ENCODE measurements at places on chromosomes 7 and 10.

- no peak for DNase-seq
Observed at GRCh38 chr10:28776519-28776918, 99.2 kb downstream of the BAMBI start.

DNA sequence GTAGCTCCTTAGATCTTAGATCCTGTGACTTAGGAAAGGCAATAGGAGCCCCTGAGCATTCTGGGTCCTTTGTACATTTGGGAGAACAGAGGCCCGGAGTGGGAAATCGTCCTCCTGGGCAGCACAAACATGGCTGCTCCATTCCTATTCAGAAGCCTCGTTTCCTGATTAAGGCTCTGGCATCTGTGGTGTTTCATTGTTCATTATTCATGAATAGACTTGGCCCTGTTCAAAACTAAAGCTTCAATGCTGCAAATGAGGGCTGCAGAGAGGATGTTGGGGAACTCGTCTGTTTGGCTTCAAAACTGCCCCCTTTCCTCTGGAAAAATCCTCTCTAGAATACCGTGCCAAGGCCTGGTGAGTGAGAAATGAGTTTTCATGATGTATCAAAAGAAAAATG is 3.4 kb upstream of the HTRA1 start:
- DNase-seq, result no peak

DNA sequence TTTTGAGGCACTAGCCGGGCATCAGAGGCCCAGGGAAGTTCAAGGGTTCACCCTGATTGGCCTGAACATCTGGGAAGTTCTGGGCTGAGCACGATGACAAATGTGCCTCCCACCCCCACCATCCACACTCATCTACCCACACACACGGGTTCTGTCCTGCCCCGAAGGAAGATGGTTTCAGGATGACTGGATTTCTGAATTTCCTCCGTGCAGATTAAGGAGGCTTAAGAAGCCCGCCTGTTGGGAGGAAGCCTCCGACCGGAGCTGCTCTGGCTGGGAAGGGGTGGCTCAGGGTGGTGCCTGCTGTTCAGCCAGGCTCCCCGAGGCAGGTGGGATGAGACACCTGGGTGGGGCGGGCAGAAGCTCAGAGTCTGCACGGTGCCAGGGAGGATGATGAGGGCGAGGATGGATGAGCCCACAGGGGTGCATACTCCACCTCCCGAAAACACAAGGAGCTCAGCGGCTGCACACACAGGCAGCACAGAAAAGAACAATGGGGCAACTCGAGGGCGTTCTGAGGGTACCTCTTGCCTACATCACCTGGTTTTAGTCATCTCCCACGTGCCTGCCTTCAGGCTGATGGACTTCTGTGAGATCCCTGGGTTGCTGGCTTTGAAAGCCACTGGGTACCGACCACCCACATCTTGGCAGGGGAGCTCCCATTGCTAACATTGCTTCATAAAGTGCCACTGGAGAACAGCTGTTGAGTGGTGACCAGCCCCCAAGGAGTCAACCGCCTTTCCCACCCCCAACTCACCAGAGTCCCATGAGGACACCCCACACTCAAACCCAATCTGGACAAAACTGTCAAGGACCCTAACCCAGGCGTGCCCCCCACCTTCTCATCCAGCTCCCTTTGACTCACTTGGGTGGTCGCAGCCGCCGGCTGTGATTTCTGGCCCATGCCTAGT is 41.2 kb downstream of the CALML3 start:
- no peak for DNase-seq

DNA sequence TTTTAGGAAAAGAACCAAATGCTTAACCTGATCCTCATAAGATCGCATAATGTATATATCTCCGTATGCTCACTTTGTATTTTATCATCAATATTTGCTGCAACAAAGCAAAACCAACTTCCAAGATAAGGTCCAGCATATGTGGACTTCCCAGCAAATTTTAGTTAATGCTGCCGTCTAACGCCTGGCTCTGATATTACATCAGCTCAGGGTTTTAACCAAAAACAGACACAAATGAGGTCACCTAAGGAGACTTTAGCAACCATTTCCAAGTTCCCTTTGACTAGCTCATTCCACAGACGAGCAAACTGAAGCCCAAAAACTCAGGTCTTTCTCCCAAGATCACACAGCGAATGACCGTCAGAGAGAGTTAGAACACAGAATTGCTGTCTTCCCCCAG is 59.4 kb upstream of the UCN3 start:
- no peak for DNase-seq

DNA sequence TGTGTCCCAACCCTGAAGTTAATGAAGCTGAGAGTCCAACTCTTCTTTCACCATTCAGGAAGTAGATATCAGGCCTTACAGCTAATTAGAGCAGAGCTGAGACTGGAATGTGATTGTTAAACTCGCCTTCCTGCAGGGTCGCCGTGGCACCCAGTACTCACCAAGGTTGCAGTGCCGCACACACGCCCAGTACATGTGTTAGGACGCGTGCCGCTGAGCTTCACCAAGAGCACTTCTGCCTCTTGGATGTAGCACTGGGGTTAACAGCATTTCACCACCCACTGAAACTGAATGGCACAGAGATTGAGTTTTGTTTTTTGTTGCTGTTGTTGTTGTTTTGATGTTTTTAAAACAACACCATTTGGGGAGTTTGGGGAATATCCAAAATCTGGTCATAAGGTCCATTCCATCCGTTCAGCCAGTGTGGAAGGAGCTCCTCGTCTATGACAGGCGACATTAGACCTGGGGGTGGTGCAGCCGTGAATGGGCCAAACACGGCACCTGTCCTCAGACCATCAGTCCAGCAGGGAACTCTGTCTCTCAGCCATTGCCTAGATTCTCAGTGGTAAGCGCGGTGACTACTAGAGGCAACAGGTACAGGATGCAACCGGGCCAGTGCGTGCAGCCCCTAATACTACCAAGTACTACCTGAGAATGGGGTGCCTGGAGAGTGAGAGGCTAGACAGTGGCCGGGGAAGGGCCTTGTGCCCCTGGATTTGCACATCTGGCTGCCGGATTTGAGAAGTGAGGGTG is 21.9 kb downstream of the WIPI2 start:
- DNase-seq, result no peak

GRCh38 chr10:58856508-58857240 is 319.8 kb upstream of the PHYHIPL start:
- DNase-seq, result no peak

GRCh38 chr7:45573661-45574415 is at the start of gene ADCY1:
TSS of gene ADCY1 (plus strand) at chr7:45574368. CDS start at chr7:45574544, 176 bp downstream.
- DNase-seq, result peak; percentile 64

GRCh38 chr7:24576171-24577025 is 3.1 kb downstream of the PALS2 start:
- DNase-seq, result no peak

GRCh38 chr7:51366930-51367613 is 50.5 kb upstream of the COBL start:
- peak; percentile 6 for DNase-seq

- no peak for DNase-seq
Observed at GRCh38 chr7:45689011-45689796, 115.0 kb downstream of the ADCY1 start.

DNA sequence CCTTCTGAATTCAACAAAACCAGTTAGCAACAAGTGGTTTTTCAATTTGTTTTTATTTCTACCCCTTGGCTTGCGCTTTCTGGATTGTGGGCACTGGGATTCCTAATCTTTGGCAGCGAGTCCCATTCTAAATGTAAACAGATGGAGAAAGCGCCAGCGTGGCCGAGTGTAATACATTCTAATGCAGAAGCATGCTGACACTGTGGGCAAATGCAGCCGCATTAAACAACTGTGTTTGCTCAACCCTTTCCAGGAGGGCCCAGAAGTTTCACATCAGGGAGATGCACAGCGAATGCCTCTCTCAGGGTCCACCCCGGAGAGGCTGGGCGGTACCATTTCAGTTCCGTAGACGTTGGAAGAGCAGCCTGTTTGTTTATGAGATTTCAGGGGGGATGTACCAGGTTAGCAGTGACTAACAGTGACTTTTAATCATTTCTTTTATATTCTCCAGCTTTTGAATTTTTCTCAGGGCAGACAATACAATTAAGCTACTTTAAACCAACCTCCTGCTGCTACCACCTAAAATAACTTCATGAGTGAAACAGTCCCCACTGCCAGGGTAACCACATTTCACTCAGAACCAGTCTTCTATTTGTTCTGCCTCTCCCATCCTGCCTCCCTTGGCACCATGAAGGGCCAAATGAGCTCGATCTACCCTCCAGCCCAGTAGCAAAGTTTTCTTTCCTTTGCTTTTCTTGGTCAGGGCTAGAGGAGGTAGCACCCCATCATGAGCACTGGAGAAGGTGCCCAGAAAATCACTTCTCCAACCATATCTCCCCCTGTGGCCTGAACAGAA is 164.2 kb upstream of the ITGB1 start:
- no peak for DNase-seq

GRCh38 chr10:101763141-101763846 is 12.6 kb downstream of the FGF8 start:
- no peak for DNase-seq

GRCh38 chr10:70293169-70293843 is 9.5 kb upstream of the NPFFR1 start:
- no peak for DNase-seq

GRCh38 chr10:28839600-28840007 is 162.3 kb downstream of the BAMBI start:
- DNase-seq, result no peak

GRCh38 chr10:62885684-62886461 is 69.7 kb upstream of the EGR2 start:
- DNase-seq, result no peak

DNA sequence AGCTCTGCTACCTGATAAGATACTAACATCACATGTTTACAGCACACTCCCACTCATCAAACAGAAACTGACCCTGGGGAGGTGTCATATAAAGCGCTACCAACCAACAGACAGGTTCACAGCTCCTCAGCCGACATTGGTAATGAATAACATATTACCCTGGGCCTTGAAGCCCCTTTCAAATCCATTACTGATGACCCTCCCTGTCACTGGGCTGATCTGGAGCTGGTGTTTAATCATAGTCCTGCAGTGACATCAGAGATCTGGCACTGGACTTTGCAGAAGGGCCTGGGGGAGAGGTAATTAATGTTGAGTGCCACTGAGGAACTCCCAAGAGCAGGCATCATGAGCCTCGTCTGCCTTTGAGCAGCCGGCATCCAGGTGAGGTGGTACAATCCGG is 306.5 kb upstream of the NFE2L3 start:
- DNase-seq, result no peak

DNA sequence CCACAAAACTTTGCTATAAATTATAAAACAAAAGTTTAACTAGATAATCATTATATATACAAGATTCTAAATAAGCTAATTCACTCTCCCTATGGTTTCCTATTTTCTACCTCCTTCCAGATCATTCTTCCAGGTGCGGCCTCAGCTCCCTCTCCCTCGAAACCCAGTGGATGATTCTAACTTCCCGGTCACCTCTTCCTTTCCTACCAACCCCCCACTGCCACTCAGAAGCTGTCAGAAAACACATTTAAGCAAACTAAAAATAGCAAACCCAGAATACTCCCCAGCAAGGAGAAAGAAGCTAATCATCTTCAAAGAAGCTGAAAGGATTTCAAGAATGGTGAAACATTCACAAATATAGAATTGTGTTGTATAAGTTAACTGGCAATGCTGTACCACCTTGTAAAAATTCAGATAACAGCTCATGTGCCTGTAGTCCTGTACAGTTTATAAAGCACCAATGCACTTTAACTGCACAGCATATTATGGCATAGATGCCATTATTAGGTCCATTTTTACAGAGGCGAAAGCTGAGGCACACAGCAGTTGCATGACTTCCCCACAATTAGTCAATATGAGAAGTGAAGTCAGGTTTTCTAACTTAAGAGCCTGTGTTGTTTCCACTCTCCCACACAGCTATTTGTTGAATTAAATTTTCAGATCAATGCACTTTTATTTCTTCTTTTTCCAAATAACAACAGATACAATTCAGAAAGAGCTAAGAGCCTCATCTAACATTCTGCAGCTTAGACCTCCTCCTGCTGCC is 13.7 kb upstream of the DNTT start:
- DNase-seq, result no peak

- no peak for DNase-seq
Observed at GRCh38 chr10:5033061-5033778, 29.6 kb upstream of the AKR1C2 start.

DNA sequence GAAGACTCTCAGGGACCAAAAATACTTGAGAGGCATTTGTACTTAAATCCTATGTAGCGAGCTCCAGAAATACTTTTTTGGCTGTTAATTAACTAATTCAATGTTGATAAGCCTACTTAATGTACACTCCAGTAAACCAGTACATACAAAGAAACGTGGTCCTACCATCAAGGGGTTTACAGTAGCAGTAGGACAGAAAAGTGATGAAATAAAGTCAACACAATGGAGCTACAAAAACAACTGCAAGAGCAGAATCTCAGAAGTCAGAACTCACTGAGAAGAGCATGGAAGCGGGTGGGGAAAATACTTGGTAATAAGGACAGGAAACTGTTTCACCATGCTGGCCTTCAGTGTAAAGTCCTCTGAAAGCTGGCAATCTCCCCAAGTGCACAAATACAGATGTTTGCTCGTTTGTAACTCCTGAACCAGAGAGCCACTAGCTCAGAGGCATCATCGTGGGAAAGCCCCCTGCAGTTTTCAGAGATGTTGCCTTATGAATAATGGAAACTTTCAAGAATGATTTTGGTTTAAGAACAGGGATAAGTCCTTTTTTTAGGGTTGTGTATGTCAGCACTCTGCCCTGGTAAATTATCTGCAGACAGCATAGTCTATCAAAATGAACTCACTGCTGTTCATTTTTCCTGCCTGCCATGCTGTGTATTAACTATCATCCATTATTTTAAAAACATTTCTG is 233.2 kb downstream of the SORCS1 start:
- no peak for DNase-seq

GRCh38 chr7:42946627-42946950 is 14.4 kb downstream of the MRPL32 start:
- no peak for DNase-seq

DNA sequence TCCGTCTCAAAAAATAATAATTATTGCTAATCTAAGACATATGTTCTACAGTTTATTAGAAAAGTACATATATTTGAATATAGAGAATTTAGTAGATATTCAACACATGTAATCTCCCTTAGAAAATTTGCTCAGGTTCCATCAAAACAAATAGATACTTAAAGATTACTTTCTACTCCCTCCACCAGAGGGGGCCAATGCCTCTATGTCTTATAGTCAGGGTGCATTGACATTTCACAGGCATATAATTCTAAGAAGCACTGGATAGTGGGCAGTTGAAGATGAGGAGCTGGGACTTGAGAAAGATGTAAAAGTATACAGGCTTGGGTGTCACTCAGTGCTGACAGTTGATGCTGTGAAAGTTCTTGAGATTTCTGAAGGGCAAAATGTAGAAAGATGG is 301.6 kb upstream of the HPS1 start:
- DNase-seq, result peak; percentile 1

- no peak for DNase-seq
Observed at GRCh38 chr10:11197878-11198277, 180.2 kb downstream of the CELF2 start.
